ENCODE measurements at places on chromosomes 7 and 10. TPM values are rescaled to one million over a fixed set of nuclear protein-coding genes. Genes with fewer than 3 reads are reported as not detected.

Gene PNLIP
- not detected for total RNA-seq

Gene ANKRD61
- not detected for total RNA-seq

Gene ERVW-1
- not detected for total RNA-seq

Gene SPDYE6
- total RNA-seq = not detected

Gene AKR1B1
- 44.6 TPM for total RNA-seq

Gene FAM25C
- total RNA-seq = not detected

Gene ZCWPW1
- total RNA-seq = 7.0 TPM

Gene LRRN3
- 0.42 TPM for total RNA-seq

Gene GDF2
- not detected for total RNA-seq

Gene HOXA1
- total RNA-seq = 0.71 TPM

Gene PAPOLB
- 0.32 TPM for total RNA-seq

Gene C10orf62
- 0.46 TPM for total RNA-seq

Gene SPAM1
- not detected for total RNA-seq

Gene CNPY1
- total RNA-seq = not detected

Gene VPS26A
- total RNA-seq = 47.3 TPM

Gene SPDYE5
- not detected for total RNA-seq

Gene RELN
- 2.5 TPM for total RNA-seq

Gene BMPER
- total RNA-seq = 4.2 TPM

Gene POM121L12
- not detected for total RNA-seq

Gene GPR158
- total RNA-seq = 0.06 TPM

Gene OGDHL
- 0.42 TPM for total RNA-seq

Gene MALRD1
- total RNA-seq = 0.33 TPM

Gene OR2A1
- 0.26 TPM for total RNA-seq

All from esophagus muscularis mucosa (tissue), 4 donors.